ENCODE measurements at places on chromosomes 5 and 9. TPM values are rescaled to one million over a fixed set of nuclear protein-coding genes. Genes with fewer than 3 reads are reported as not detected.

The LVRN gene
- total RNA-seq, result 0.17 TPM

GRCh38 chr9:129525656-129526196, 95.2 kb downstream of the C9orf50 start:
- no peaks in the 10 kb centered on the region for H3K4me1 ChIP-seq
- H3K36me3 ChIP-seq, result no peaks in the 10 kb centered on the region
- H3K27ac ChIP-seq, result no peak overlapping the region
- no peak for DNase-seq
- no peaks in the 10 kb centered on the region for H3K27me3 ChIP-seq

GRCh38 chr5:141779503-141779973, 97.5 kb upstream of the ARAP3 start:
- no peaks in the 10 kb centered on the region for H3K4me1 ChIP-seq
- no peak overlapping the region for H3K27ac ChIP-seq
- H3K36me3 ChIP-seq, result no peaks in the 10 kb centered on the region
- no peaks in the 10 kb centered on the region for H3K27me3 ChIP-seq
- no peak for DNase-seq

- H3K27ac ChIP-seq, result no peak overlapping the region
- DNase-seq, result no peak
- no peaks in the 10 kb centered on the region for H3K27me3 ChIP-seq
- no peaks in the 10 kb centered on the region for H3K36me3 ChIP-seq
- no peaks in the 10 kb centered on the region for H3K4me1 ChIP-seq
Observed at GRCh38 chr9:98856982-98857381, 49.5 kb downstream of the GALNT12 start.

- no peaks in the 10 kb centered on the region for H3K4me1 ChIP-seq
- no peak overlapping the region for H3K4me3 ChIP-seq
- no peak overlapping the region for H3K27ac ChIP-seq
- no peaks in the 10 kb centered on the region for H3K36me3 ChIP-seq
- H3K27me3 ChIP-seq, result no peaks in the 10 kb centered on the region
Observed at GRCh38 chr9:38081356-38082108, 12.5 kb upstream of the SHB start.

DNA sequence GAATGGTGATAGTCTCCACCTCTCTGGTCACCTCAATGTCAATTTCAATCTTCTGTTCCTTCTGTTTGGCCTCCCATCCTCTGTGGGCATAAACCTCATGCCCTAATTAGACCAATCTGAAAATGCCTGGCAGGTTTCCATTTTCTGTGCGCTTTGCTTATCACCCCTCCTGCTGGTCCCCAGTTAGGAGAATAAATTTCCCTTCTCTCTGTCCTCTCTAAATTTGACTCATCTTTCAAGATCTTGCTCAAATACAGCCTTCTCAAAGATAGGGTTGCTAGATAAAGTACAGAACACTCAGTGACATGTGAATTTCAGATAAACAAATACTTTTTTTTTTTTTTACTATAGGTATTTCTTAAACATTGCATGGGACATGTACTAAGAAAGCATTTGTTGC, 69.4 kb upstream of the CD180 start:
- H3K27me3 ChIP-seq, result no peaks in the 10 kb centered on the region
- peaks cover 28% of the 10 kb centered on the region for H3K4me1 ChIP-seq
- no peak overlapping the region for H3K27ac ChIP-seq
- H3K36me3 ChIP-seq, result no peaks in the 10 kb centered on the region

The BAAT gene
- total RNA-seq, result 31.9 TPM

The PCDHGB6 gene
- 2.8 TPM for total RNA-seq

DNA sequence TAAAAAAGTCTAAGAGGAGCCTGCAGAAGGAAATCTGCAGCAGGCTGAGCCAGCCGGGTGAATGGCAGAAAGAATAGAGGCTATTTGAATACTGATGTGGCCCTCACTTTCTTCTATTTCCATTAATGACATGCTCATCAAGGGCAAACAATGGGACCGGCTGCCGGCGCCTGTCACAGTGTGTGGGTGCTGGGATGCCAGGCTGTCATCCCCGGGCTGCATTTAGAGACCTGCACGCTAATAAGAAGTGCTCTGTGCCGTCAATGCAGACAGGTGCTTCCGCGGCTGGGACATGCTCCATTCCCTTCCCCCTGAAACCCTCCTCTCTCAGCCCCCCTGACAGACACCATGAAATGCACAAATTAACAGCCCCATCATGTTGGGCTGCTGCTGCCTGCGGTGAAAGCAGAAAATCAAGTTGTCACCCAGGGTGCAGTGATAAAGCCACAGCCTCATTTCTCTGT, 217.7 kb upstream of the TBCA start:
- H3K36me3 ChIP-seq, result no peaks in the 10 kb centered on the region
- no peak overlapping the region for H3K27ac ChIP-seq
- H3K4me3 ChIP-seq, result no peak overlapping the region
- DNase-seq, result no peak

DNA sequence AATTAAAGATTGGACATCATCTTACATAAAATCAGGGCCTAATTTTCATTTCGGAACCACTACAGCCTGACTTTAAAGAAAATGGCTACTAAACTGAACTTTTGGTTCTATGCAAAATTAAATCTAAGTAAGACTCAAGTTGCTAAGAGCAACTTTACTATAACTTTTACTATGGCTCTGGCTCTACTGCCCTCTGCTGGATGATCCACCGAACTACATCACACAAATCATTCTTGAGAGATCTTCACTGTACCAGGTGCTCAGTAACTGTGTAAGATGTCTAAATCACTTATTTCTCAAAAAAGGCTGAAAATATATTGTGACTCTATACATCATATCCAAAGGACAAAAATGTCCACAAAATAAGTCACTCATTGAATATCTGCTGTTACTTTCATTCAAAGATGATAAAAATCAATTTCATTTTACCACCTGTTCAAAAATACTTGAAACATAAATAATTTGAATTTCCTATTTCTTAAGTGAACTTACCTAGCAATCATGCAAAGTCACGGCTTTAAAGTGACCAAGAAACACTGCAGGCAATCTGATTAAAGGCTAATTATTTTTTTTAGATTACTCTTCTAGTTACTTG, 13.5 kb downstream of the MOCS2 start:
- no peaks in the 10 kb centered on the region for H3K27me3 ChIP-seq
- H3K36me3 ChIP-seq, result peaks cover 31% of the 10 kb centered on the region
- no peak overlapping the region for H3K27ac ChIP-seq

The GOLGA2 gene
- 21.9 TPM for total RNA-seq

GRCh38 chr5:33753704-33754103, 138.1 kb downstream of the ADAMTS12 start:
- no peak overlapping the region for H3K27ac ChIP-seq
- H3K27me3 ChIP-seq, result no peaks in the 10 kb centered on the region
- DNase-seq, result no peak
- H3K4me3 ChIP-seq, result no peak overlapping the region
- no peaks in the 10 kb centered on the region for H3K4me1 ChIP-seq

The ARHGEF28 gene
- total RNA-seq, result 2.5 TPM

- no peak overlapping the region for H3K27ac ChIP-seq
- no peaks in the 10 kb centered on the region for H3K36me3 ChIP-seq
- H3K27me3 ChIP-seq, result no peaks in the 10 kb centered on the region
- no peak for DNase-seq
Observed at GRCh38 chr5:21058289-21058688, 1070.3 kb upstream of the CDH18 start.

GRCh38 chr5:143194206-143194605, 209.3 kb downstream of the NR3C1 start:
- no peak for DNase-seq
- H3K4me1 ChIP-seq, result no peaks in the 10 kb centered on the region
- H3K27ac ChIP-seq, result no peak overlapping the region
- H3K4me3 ChIP-seq, result no peak overlapping the region
- H3K27me3 ChIP-seq, result no peaks in the 10 kb centered on the region
- H3K36me3 ChIP-seq, result no peaks in the 10 kb centered on the region

GRCh38 chr5:99045871-99046270, 117.1 kb upstream of the CHD1 start:
- no peaks in the 10 kb centered on the region for H3K27me3 ChIP-seq
- no peak for DNase-seq
- H3K36me3 ChIP-seq, result no peaks in the 10 kb centered on the region
- H3K4me3 ChIP-seq, result no peak overlapping the region
- no peak overlapping the region for H3K27ac ChIP-seq
- no peaks in the 10 kb centered on the region for H3K4me1 ChIP-seq

- H3K27ac ChIP-seq, result no peak overlapping the region
- no peaks in the 10 kb centered on the region for H3K36me3 ChIP-seq
- no peaks in the 10 kb centered on the region for H3K27me3 ChIP-seq
- no peak for DNase-seq
Observed at GRCh38 chr5:140207250-140207964, 32.4 kb downstream of the CYSTM1 start.

DNA sequence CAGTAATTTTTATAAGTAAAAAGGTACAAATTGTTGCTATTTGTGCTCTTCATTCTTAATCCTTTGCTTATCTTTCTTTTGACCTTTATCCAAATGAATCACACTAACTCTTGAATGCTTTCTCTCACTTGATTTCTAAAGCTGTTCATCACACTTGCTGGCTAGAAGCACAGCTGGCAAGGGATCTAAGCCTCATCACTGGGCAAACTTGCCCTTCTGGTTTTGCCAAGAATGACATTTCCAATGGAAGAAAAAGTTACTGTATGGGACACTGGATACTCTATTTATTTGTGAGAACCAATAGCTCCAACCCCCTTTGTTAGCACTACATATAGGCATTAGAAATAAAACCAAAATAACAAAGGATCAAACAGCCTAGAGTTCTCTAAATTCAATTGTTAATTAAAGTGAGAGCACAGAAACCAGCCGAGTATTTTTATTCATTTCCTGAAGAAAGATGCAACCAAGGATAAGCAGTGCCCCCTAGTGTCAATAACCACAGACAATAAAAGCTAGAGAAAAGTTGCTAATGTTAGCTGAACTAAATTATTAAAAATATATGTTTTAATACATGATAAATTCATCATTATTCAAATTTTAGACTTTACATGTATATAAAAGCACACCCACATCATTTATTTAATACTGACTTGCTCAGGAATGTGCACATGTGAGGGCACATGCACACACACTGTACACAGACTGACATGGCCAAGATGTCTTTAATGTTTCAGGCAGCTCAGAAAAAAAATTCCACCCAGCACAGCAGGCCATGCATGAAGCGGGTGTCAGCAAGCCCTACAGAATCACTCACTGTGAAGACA, 59.8 kb upstream of the POU5F2 start:
- no peaks in the 10 kb centered on the region for H3K27me3 ChIP-seq
- no peak overlapping the region for H3K27ac ChIP-seq
- no peak overlapping the region for H3K4me3 ChIP-seq
- peaks cover 5% of the 10 kb centered on the region for H3K4me1 ChIP-seq
- DNase-seq, result no peak
- no peaks in the 10 kb centered on the region for H3K36me3 ChIP-seq

- H3K4me1 ChIP-seq, result no peaks in the 10 kb centered on the region
- H3K36me3 ChIP-seq, result no peaks in the 10 kb centered on the region
- no peaks in the 10 kb centered on the region for H3K27me3 ChIP-seq
- no peak for DNase-seq
- no peak overlapping the region for H3K27ac ChIP-seq
Observed at GRCh38 chr9:92426501-92427145, 2.4 kb upstream of the OMD start.

GRCh38 chr5:20434786-20435185, 446.8 kb upstream of the CDH18 start:
- no peak for DNase-seq
- H3K4me3 ChIP-seq, result no peak overlapping the region
- no peaks in the 10 kb centered on the region for H3K4me1 ChIP-seq

- no peak for DNase-seq
- H3K27me3 ChIP-seq, result no peaks in the 10 kb centered on the region
- H3K4me1 ChIP-seq, result no peaks in the 10 kb centered on the region
- H3K27ac ChIP-seq, result no peak overlapping the region
- H3K4me3 ChIP-seq, result no peak overlapping the region
Observed at GRCh38 chr5:1413611-1414241, 31.5 kb downstream of the SLC6A3 start.

GRCh38 chr5:17004441-17005106, 68.5 kb upstream of the MYO10 start:
- no peaks in the 10 kb centered on the region for H3K36me3 ChIP-seq
- H3K27me3 ChIP-seq, result no peaks in the 10 kb centered on the region
- H3K4me1 ChIP-seq, result no peaks in the 10 kb centered on the region
- no peak overlapping the region for H3K4me3 ChIP-seq
- no peak for DNase-seq

- DNase-seq, result no peak
- no peaks in the 10 kb centered on the region for H3K27me3 ChIP-seq
- H3K36me3 ChIP-seq, result no peaks in the 10 kb centered on the region
- H3K4me1 ChIP-seq, result no peaks in the 10 kb centered on the region
- no peak overlapping the region for H3K27ac ChIP-seq
- H3K4me3 ChIP-seq, result no peak overlapping the region
Observed at GRCh38 chr9:27599870-27600238, 26.6 kb upstream of the C9orf72 start.

The TRIO gene
- total RNA-seq, result 86.2 TPM

The MED22 gene
- 10.3 TPM for total RNA-seq

- peak; percentile 39 for DNase-seq
- H3K27ac ChIP-seq, result no peak overlapping the region
- H3K4me3 ChIP-seq, result no peak overlapping the region
- H3K4me1 ChIP-seq, result peaks cover 6% of the 10 kb centered on the region
- no peaks in the 10 kb centered on the region for H3K36me3 ChIP-seq
Observed at GRCh38 chr5:165630261-165630778, 2124.9 kb downstream of the MAT2B start.

The SH3RF2 gene
- 1.9 TPM for total RNA-seq

The ANKRD34B gene
- total RNA-seq, result not detected

DNA sequence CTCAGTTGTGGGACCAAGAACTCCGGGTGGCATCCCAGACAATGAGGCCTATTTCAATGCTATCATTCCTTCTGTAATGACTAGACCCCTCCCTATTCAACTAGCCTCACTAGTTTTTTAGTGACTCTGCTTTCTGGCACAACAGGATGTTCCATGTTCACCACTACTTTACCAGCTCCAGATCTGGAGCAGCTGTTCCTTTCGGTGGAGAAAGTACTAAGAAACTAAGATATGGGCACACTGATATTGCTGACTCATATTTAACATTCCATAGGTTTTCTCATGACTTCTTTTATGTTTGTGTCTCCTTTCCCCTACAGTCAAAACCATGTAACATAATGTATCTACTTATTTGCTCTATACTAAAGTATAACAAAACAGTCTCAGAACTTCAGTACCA, 24.1 kb downstream of the IL33 start:
- no peak overlapping the region for H3K4me3 ChIP-seq
- no peak overlapping the region for H3K27ac ChIP-seq
- H3K36me3 ChIP-seq, result no peaks in the 10 kb centered on the region
- DNase-seq, result no peak

The AK8 gene
- total RNA-seq, result 0.08 TPM

- no peak overlapping the region for H3K4me3 ChIP-seq
- H3K27me3 ChIP-seq, result no peaks in the 10 kb centered on the region
- DNase-seq, result peak; percentile 62
- H3K4me1 ChIP-seq, result no peaks in the 10 kb centered on the region
- H3K36me3 ChIP-seq, result no peaks in the 10 kb centered on the region
Observed at GRCh38 chr5:87829217-87829551, 416.5 kb upstream of the CCNH start.

The EHMT1 gene
- 37.5 TPM for total RNA-seq

- no peak for DNase-seq
- H3K36me3 ChIP-seq, result no peaks in the 10 kb centered on the region
- no peak overlapping the region for H3K27ac ChIP-seq
- no peak overlapping the region for H3K4me3 ChIP-seq
- H3K4me1 ChIP-seq, result peaks cover 34% of the 10 kb centered on the region
- peaks cover 3% of the 10 kb centered on the region for H3K27me3 ChIP-seq
Observed at GRCh38 chr5:154474396-154475334, 3.4 kb downstream of the HAND1 start.
